GDM1 (cell line): ENCODE measurements at places on chromosomes 16 and 17.

DNA sequence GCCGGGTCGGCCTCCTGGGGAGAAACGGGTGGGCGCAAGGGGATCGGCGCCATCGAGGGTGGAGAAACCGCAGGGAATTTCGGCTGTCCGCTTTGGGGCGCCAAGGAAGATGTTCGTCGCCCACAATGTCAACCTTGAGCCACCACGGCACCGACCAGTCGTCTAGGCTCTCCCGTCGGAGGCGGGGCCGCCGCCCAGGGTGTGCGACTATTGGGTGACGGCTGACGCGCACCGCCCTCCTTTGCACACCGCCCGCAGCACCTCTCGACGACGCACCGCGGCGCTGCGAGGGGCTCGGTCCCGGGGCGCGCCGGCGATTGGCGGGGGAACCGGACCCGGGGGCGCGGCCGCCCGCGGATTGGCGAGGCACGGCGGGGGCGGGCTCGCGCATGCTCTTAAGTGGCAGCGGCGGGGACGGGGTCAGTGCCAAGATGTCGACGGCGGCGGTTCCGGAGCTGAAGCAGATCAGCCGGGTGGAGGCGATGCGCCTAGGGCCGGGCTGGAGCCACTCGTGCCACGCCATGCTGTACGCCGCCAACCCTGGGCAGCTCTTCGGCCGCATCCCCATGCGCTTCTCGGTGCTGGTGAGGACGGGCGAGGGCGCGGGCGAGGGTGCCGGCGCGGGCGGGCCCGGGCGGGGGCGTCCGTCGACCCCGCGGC, at the start of gene NUDT16L1:
TSS of gene NUDT16L1 (plus strand) at position 267 of the 660 bp plus-strand sequence. CDS start at position 432, 165 bp downstream.
- DNase-seq, result peak; percentile 97

DNA sequence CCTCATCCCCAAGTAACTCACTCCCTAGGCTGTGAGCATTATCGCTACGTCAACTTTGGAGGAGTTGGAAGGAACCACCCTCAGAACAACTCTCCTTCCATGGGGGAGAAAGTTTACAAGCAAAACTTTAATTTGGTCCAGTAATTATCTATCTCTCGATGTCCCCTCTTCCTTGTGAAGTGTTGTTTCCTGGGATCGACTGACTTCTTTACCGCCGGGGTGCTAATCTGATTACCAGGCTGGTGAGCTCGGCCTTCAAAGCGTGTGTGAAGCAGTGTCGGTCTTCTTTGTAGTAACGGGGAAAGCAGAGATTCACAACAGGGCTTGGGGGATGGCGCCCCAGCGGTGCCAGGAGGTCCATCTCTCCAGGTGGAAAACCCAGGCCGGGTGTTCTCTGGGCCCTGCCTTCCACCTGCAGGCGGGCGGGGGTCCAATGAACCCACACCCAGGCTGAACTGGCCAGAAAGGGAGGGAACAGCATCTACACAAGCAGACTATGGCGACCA, 14.5 kb upstream of the FOXF1 start:
- DNase-seq, result no peak

GRCh38 chr17:27856676-27857432, 36.3 kb downstream of the LYRM9 start:
- no peak for DNase-seq

DNA sequence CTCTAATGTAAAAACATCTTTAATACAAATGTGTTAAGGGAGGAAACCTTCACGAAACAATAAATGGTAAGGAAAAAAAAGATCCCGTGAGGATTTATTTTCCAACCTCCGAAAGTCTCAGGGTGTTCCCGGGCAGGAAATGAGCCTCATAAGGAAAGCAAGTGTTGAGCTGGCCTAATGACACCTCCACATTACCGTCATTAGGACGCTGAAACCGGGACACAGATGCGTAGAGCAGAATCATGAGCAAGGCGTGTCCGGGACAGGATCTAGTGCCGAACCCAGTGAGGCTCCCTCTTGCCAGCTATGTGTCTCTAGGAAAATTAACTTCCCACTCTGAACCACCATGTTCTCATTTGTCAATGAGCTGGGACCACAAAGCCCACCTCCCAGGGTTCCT, 22.7 kb upstream of the CYTH1 start:
- no peak for DNase-seq

DNA sequence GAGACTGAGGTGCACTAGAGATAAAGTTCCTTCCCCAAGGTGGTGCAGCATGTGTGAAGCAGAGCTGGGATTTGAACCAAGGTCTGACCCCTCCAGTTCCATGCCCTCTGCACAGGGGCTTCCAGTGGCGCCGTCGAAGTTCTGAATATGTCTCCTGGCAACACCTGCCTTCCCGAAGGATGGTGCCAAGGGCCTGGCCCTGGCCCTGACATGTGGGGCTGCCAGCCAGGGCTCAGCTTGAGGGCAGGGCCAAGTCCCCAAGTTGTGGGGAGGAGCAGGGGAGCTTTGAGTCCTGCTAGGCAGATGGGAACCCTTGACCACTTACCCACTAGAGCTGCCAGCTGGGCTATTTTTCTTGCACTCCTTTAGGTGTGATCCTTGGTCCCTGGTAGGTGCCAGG, 56.4 kb downstream of the NKD1 start:
- no peak for DNase-seq

DNA sequence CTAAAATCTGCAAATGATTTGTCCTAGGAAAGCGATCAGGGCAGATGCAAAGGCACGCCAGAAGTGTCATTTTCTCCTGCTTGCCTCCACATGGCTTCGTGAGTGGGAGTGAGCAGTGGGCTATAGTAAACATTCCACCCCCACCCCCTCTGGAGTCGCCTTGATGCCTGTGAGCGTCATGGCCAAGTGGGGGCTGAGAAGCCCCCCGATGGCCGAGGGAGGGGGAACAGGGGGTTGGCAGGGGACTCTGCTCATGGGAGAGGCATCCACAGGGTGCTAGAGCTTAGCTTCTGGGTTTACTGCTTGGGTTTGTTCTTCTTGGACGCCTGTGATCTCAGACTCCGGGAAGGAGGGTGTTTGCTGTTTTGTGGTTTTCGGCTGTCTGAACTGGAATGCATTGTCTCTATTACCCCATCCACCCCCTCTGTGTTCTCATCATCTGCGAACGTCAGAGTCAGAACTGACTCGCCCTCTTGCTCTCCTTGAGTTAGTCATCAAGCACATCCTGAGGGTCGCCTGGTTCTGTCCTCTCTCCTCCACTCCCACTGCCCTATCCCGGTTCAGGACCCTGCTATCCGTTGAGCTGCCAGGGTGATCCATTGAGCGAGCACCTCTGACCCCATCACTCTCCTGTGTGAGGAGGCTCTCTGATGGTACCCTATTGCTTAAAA, 15.4 kb downstream of the TNS4 start:
- no peak for DNase-seq

DNA sequence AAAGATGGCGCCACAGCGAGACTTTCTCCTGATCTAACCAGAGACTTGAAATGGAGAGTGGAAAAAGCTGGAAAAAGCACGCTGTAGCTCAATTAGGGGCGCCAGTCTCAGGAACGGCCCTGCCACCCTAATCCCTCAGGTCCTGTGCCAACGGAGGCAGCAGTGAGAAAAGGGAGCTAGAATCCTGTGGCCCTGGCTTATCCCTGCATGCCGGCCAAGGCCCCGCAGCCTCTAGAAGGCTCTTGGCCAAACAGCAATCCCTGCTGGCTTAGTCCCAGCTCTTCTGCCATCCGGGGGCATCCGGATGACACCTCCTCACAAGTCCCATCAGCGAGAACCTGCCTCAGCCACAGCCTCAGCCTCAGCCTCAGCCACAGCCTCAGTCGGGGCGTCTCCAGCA, 69.8 kb downstream of the MRM3 start:
- no peak for DNase-seq

DNA sequence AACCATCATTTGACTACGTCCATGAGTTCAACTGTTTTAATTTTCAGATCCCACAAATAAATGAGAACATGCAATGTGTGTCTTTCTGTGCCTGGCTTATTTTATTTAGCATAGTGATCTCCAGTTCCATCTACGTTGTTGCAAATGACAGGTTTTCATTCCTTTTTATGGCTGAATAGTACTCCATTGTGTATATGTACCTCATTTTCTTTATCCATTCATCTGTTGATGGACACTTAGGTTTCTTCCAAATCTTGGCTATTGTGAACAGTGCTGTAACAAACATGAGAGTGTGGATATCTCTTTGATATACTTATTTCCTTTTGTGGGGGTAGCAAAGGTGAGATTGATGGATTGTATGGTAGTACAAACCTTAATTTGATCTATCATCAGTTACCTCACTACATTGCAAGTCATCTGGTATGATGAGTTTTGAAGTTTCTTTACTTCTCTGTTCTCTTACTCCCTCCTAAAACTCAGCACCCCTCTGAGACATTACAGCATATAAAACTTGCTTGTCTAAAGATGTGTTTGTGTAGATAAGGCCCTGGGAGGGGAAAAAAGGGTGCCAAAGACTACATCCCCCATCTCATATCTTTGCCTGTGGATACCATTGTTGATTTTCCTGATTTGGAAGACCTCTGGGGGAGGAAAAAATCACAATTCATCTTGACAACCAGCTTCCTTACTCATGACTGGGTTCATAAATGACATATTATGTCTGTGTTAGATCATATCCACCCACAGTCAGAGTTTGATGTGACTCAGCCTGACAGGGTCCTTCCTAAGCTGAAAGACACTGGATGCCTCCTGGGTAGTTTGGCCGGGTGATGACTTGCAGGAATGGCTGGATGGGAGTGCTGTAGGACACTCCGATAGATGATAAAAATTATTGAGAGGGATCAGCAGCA, 47.6 kb downstream of the ABCA9 start:
- peak; percentile 38 for DNase-seq

DNA sequence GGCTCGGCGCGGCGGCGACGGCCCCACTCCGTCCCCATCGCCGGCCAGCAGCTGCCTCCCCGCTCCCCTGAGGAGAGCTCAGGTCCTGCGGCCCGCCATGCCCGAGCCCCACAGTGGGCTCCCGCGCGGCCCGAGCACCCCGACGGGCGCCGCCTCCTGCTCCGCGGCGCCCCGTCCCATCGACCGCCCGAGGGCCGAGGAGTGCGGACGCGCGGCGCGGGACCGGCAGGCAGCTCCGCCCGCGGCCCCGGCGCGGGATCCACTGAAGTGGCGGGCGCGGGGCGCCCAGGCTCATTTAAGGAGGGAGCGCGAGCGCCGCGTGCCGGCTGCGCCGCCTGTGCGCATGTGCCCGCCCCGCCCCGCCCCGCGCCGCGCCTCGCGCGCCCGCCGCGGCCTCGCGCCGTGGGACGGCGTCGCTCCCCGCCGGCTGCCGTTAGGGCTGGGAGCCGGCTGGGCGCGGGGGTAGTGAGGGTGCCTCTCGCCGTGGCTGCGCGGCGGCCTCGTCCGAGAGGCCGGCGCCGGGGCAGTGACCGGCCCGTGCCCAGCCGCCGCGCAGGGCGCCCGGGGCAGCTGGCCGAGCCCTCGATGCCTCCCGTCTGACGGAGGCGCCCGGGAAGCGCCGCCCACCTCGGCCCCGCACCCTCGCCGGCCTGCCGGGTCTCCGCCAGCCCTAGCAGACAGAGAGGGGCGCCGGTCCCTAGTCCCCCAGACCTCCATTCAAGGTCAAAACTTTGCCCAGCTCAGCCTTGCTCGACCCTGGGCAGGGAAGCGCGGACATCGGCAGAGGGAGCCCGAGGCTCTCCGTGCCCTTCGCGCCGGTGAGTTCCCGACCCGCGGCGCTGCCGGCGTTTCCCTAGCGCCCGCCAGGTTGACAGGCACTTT, at the start of gene NETO2:
TSS of gene NETO2 (minus strand) at position 269 of the 882 bp plus-strand sequence. CDS start 333 bp downstream, outside the sequence.
- DNase-seq, result peak; percentile 47

DNA sequence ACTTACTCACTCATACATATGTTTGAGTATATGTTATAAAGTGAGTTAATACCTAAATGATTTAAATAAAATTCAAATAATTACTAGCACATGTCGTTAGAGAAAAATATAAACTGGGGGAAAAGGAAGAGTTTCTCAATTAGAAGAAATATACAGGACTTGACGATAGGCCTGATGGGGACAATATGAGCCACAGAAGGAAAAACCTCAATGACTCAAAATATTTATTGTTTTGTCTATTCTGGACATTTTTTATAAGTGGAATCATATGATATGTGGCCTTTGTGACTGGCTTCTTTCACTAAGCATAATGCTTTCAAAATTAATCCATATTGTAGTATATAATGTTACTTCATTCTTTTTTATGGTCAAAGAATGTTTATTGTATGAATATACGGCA, 339.2 kb upstream of the PMFBP1 start:
- DNase-seq, result no peak

GRCh38 chr16:21608639-21609328, 9.4 kb downstream of the METTL9 start:
- DNase-seq, result peak; percentile 47
